ENCODE measurements at places on chromosomes 12 and 14. TPM values are rescaled to one million over a fixed set of nuclear protein-coding genes. Genes with fewer than 3 reads are reported as not detected.

TEX52 gene
- not detected for total RNA-seq

KANSL2 gene
- total RNA-seq: 40.9 TPM

TM7SF3 gene
- 81.5 TPM for total RNA-seq

CCDC177 gene
- total RNA-seq: 0.04 TPM

TTC7B gene
- total RNA-seq: 16.8 TPM

LIN7A gene
- 0.27 TPM for total RNA-seq

ADCY4 gene
- total RNA-seq: not detected

VTI1B gene
- total RNA-seq: 91.3 TPM

ASIC1 gene
- total RNA-seq: 4.2 TPM

ATP2B1 gene
- 61.8 TPM for total RNA-seq

GDF3 gene
- total RNA-seq: not detected

RACGAP1 gene
- total RNA-seq: 73.6 TPM

IKZF4 gene
- 2.9 TPM for total RNA-seq

NRL gene
- 0.80 TPM for total RNA-seq

TEX22 gene
- total RNA-seq: 0.06 TPM

ISM2 gene
- 0.41 TPM for total RNA-seq

SCARB1 gene
- 166 TPM for total RNA-seq

GSC gene
- 0.29 TPM for total RNA-seq

PAX9 gene
- total RNA-seq: 1.6 TPM

IQSEC3 gene
- 0.02 TPM for total RNA-seq

PPHLN1 gene
- 47.6 TPM for total RNA-seq
